ENCODE measurements at places on chromosomes 1 and 21.

GRCh38 chr1:110430366-110430765, 20.6 kb upstream of the PROK1 start:
- no peak for DNase-seq

DNA sequence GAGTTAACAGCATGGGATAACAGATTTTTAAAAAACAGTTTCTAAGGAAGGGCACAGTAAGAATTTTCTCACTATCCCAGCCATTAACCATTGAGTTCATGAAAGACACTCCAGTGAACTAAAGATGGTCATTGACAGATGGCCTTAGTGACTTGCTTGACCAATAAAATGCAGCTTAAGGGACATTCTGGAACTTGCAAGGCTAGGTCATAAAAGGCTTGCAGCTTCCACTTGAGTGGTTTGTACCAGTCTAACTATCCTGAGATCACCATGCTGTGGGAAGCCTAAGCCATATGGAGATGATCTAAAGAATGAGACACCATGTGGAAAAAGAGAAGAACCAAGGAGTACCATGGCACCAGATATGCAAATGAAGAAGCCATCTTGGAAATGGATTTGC, 37.9 kb upstream of the MUTYH start:
- no peak for DNase-seq

GRCh38 chr1:161091796-161092507, 2.6 kb upstream of the NECTIN4 start:
- no peak for DNase-seq

DNA sequence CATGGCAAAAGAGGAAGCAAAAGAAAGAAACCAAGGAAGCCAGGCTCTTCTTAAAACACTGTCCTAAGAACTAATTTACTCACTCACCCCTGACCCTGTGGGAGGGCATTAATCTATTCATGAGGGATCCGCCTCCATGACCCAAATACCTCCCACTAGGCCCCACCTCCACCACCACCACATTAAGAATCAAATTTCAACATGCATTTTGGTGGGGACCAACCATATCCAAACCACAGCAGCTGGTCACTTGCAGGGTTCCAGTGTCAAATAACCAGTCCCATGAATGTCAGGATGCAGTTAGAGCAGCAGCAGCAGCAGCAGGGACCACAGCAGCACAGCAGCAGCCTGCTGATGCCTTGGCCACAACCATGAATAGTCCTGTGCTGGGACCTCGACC, 83.8 kb downstream of the ZC3H11B start:
- DNase-seq: no peak

DNA sequence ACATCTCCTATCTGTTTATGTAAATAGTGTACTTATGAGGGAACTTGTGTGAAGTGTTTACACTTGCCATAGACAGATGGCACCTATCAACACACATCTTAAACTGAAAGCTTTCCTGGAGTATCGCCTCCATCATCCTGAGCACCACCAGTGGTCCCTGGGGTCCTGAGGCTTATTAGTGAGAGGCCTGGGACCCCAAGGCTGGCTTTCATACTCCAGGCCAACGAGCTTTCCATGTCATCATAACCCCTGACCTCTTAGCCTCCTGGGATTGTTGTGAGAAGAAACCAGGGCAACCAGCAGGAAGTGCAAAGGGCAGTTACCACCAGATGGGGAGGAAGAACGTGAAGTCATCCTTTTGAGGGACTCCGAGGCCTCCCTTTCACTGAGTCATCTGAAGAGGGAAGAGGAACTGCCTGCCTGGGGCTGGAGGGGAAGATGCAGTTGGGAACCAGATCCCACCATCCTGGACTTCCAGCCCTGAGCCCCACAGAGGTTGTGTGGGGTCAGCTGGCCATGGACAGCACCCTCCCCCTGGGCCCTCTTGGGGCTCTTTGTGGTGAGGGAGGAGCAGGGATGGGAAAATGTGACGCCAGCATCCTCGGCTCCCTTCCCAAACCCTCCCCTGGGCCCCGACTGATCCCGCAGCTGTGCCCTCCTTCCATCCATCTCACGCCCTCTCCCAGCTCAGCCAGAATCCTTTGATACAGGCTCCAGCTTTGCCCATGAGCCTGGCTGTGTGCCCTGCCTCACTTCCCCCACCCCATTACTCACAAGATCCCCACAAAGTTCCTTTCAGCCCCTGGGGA, 5.8 kb downstream of the INKA2 start:
- DNase-seq: no peak

GRCh38 chr21:28793043-28793442, 199.6 kb downstream of the LTN1 start:
- DNase-seq: no peak

DNA sequence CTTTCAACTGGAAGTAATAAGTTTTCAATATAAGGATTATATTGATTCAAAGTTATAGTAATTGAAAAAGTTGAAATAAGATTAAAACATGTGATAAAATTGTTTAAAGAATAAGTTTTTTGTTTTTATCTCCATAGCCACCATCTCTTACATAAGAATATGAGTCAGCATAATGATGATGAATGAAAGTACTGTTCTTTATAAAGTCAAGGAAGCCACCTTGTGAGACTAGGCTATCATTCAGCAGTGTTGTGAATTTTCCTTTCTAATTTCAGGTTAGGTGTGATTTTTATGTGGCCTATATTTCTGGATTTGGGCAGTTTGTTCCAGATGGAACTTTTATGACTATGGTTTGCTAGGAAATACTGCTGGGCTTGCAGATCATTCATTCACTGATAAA, 22.4 kb upstream of the ASB17 start:
- no peak for DNase-seq

- no peak for DNase-seq
These were observed 100.0 kb downstream of the ABCA4 start for GRCh38 chr1:94020764-94021579.

DNA sequence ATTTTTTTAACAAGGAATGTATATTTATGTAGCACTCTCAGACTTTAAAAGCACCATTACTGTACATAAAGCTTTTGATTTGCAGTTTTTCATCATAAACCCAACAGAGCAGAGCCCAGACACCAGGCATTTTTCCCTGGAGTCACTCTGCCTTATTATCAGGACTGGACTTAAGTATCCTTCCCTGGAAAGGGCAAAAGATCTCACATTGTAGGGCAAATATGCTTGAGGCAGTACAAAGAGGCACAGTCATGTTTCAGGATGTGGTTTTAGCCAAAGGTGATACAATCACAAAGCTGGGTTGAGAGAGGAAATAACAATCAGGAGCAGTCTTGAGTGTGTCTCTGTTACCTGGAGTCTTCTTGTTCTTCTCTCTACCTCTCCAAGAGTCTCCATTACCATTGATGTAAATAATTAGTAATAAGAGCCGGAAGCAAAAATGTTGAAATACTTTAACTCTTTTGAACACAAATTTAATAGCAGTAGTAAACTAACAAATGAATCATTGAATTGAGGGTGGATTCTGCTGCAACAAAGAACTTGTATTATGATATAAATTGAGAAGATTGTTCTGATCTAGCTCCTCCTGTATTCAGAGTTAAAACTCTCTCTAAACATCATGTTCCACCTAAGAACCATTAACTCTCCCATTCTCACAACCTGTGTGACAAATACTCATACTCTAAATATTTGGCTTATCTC, 160.5 kb downstream of the LTN1 start:
- no peak for DNase-seq

DNA sequence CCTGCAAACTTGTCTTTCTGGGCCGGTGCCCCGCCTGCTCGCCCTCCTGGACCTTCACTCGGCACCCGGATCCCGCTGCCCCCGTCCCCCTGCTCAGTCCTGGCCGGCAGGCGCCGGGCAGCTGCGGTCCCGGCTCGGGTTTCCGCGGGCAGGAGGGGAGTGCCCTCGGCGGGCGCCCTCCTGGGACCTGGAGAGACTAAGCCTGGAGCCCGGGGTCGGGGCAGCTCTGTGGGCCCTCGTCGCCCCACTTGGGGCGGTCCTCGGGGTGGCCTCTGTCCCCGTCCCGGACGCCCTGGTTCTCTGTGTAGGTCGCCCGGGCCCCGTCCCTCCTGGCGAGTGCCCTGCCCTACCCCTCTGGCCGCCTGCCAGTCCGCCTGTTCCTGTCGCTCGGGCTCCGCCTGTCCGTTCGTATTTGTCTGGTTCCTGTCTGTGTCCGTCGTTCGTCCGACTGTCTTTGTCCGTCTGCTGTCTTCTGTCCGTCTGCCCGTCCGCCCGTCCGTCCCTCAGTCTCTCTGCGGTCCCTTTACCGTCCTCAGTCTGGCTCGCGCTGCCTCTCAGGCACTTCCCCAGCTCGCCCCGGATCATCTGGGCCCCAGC, 490 bp downstream of the SERINC2 start:
- DNase-seq: no peak

GRCh38 chr1:220182111-220182510, 88.2 kb downstream of the IARS2 start:
- DNase-seq: no peak

- DNase-seq: no peak
These were observed 84.8 kb downstream of the DMRTB1 start for GRCh38 chr1:53543778-53544695.

- no peak for DNase-seq
These were observed 6.8 kb upstream of the EPS8L3 start for GRCh38 chr1:109770331-109771095.

GRCh38 chr1:170149241-170149640, 3.5 kb downstream of the NTMT2 start:
- DNase-seq: no peak

- no peak for DNase-seq
These were observed 822 bp upstream of the ELOVL1 start for GRCh38 chr1:43368646-43369020.

DNA sequence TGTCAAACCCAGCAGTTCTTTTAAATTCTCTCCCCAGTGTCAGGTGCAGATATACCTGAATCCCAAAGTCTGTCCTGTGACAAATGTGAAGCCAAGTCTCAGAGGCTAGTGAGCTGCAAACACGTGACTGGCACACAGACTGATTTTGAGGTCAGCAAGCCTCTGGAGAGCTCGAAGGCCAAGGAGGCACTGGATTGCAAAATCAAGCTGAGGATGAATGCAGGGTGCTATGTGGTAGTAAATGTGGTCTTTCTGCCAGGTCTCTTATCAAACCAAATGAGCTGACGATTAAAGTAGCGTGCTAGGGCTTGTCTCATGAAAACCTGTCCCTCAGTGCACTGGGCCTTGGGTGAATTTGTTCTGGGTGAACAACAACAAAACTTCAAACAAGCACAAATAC, 20.6 kb downstream of the GPR3 start:
- no peak for DNase-seq

- DNase-seq: no peak
These were observed 50.5 kb downstream of the HSPG2 start for GRCh38 chr1:21886486-21887215.

- no peak for DNase-seq
These were observed 13.6 kb upstream of the NDC1 start for GRCh38 chr1:53851571-53852285.

- no peak for DNase-seq
These were observed 31.7 kb upstream of the ADARB1 start for GRCh38 chr21:45042664-45043161.

- no peak for DNase-seq
These were observed 43.2 kb downstream of the YARS1 start for GRCh38 chr1:32773764-32774463.

GRCh38 chr1:196590012-196590708, 18.1 kb downstream of the KCNT2 start:
- no peak for DNase-seq

- no peak for DNase-seq
These were observed 178.2 kb downstream of the ADGRL2 start for GRCh38 chr1:81978945-81979344.

GRCh38 chr1:166184897-166185296, 18.1 kb upstream of the FAM78B start:
- no peak for DNase-seq

- DNase-seq: no peak
These were observed 218.4 kb downstream of the HLX start for GRCh38 chr1:221097479-221098281.

DNA sequence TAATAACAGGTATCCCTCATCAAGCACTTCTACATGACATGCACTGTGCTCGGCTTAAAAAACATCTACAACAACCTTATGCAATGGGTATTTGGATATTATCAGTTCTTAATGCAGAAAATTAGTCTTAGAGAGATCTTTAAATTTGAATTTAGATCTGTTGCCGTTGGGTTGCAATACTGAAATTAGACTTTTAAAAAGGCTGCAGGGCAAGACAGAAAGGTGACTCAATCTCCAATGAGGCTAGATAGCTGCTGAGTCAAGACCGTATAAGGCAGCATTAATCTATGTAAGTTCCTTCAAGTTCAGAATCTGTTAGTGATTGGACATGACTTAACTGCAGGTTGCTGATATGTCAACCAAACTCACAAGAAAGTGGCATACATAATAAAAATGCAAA, 37.3 kb downstream of the OLFM3 start:
- DNase-seq: no peak

- peak; percentile 94 for DNase-seq
These were observed 46.8 kb upstream of the ZC3H11B start for GRCh38 chr1:219659684-219660083.

- no peak for DNase-seq
These were observed 7.1 kb downstream of the MEX3A start for GRCh38 chr1:156075162-156075561.

DNA sequence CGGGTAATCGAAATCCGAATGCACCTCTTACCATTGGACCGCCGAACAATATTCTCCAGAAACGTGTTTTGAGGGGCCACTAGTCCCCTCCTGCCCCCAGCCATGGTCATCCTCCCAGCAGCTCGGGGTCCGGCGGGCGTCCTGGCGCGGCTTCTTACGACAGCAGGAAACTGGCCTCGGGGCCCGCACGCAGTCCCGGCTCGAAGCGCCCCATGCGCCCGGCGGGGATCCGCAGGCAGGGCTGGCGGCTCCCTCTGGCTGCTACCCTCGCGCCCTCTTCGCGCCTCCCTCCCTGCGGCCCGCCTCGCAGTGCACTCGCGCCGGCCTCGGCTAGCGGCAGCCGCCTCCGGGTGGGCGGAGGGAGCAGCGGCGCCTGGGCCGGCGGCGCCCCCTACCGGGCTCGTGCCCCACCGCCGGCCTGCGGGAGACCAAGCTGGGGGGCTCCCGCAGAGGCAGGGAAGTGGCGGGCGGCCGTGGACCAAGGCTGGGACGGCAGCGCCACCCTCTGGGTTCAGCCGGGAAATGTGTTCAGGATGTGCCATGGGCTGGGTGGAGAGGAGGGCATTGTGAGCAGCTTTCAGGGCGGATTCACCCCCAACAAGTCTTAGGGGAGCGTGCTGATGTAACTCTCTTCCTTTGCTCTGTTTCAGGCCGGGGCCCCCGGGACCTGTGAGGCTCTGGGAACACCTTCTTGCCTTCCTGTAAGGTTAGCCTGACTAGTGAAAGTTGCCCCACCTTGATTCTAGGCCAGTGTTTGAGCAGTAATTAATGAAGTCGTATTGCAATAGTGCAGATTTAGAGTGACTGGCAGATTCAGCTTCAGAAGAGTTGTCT, at the start of gene KCNH1:
KCNH1 (minus strand) TSS at position 313 of the 834 bp plus-strand sequence; CDS start at position 110, 203 bp downstream.
- DNase-seq: peak; percentile 55

- DNase-seq: peak; percentile 4
These were observed 455.3 kb upstream of the USP24 start for GRCh38 chr1:55670331-55671082.

GRCh38 chr1:20029178-20029912, 40.6 kb upstream of the PLA2G5 start:
- DNase-seq: no peak

DNA sequence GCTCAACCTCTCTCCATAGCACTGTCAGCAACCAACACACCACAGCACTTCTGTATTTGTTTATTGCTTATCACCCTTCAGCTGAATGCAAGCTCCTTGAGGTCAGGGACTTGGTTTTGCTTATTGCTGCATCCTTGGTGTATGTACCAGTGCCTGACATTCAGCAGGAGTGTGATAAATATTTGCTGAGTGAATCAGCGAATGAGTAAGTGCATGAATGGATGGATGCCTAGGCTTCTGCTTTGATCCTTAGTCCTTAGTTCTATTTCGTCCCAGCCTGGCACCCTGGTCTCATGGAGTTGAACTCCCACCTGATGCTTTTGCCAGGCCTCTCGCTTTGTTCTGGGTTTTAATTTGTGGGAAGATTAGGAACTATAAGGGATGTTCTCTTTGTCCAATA, 88.2 kb downstream of the ZSCAN20 start:
- no peak for DNase-seq
